ENCODE measurements at places on chromosomes 12 and 14.

GRCh38 chr12:79294590-79294989 lies 396.2 kb downstream of the PAWR start:
- no peak for DNase-seq

GRCh38 chr14:53310412-53310811 lies 157.3 kb upstream of the DDHD1 start:
- DNase-seq, result no peak

DNA sequence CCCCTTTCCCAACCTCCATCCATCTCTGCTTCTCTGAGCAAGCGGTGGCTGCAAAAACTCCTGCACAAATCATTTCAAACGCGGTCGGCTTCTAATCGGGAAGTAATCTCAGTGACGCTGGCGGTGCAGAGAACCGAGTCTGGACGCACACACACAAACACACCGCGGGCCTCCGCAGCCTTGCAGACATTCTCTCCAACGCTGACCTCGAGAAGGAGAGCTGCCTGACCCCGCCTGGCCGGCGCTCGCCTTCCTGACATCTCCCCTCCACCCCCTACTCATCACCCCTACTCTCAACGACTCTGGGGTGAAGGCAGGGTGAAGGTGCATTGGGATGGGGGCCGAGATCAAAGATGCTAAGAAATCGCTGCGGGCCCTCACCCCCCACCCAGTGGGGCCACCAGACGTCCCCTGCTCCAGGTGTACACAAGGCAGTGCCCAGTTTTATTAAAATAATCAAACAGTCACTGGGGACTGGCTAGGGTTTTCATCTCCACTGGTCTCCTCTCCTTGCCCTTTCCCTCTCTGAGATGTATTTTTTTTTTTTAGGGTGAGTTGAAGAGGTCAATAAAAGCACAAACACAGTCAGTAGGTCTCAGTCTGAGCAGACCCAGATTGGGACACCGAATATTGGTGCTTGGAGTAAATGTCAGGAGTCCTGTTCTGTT lies 506 bp upstream of the TBX5 start:
- no peak for DNase-seq

- no peak for DNase-seq
Measured at GRCh38 chr12:79262938-79263337, 398.4 kb downstream of the SYT1 start.

- no peak for DNase-seq
Measured at GRCh38 chr12:120370343-120371243, 1.6 kb upstream of the MSI1 start.

- DNase-seq, result no peak
Measured at GRCh38 chr12:54147186-54147585, 41.6 kb downstream of the SMUG1 start.

DNA sequence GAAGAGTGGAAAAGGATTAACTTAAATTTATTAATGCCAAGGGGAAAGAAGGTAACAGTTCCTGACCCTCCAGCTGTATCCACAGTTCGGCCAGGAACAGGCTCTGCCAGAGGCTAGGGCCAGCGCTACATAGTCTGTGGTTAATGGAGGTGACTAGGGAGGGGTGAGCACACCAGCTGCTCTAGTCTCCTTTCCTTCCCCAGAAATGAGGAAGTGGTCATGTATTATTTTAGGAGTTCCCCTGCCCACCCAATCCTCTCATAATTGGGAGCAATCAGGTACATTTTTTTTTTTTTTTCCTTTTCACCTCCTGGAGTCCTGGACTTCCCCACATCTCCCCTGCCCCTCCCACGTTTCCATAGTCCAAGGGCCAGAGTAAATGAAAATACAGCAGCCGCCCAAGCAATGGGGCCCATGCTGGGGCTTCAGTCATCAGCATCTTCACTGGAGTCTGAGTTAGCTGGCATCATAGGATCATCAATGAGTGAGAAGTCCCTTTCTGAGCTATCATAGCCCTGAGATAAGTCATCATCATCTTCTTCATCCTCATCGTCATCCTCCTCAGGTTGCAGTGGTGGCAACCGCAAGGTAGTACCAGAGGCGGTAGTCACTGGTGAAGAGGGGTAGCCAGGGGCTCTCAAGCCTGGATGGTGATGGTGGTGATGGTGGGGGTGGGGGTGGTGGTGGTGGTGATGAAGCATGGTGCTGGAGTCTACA lies 1.5 kb upstream of the SUPT16H start:
- no peak for DNase-seq

DNA sequence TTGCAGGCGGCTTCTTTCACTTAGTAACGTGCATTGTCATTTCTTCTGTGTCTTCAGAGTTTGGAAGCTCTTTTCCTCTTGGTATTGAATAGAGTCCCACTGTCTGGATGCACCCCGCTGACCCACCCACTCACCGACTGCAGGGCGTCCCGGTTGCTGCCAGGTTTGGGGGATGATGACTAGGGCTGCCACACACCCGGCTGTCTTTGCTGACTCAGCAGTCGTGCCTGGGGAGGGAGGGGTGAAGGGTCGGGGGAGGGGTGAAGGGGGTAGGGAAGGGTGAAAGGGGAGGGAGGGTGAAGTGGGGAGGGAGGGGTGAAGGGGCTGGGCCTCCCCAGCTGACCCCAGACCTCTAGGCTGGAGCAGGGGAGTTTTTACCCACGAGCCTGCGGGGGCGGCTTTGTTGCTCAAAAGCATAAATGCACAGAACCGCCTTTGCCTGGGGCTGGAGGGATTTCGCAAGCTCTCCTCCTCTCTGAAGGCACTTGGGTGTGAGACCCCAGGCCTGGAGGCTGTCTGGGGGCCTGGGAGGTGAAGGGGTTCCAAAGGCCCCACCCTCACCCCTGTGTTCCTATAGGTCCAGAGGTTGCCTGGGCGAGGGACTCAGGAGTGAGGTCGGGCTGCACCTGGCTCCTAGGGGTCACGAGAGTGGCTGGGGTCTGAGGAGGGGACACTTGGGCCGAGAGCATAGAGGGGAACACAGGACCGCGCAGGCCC lies 31.3 kb upstream of the ULK1 start:
- no peak for DNase-seq

DNA sequence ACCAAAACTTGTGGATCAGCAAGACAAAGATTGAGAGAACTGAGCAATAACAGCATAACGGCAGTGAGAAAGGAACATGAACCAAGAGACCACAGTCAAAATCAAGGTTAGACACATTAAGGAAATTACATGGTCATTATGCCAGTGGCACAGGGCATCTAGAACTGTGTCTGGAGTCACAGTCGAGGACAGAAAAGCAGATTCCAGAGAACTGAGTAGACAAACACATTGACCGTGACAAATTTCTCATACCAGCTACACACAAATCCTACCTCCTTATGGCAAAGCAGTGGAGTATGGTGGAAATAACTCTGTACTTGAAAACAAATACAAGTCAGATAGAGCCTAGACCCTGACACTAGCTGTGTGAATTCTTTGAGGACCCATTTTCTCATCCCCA lies 367.3 kb downstream of the DUSP6 start:
- no peak for DNase-seq

- DNase-seq, result no peak
Measured at GRCh38 chr12:108793756-108794441, 62.6 kb upstream of the CORO1C start.

- DNase-seq, result no peak
Measured at GRCh38 chr12:55705782-55706402, 1.8 kb downstream of the ITGA7 start.

GRCh38 chr12:51908876-51909592 lies 1.7 kb downstream of the ACVRL1 start:
- DNase-seq, result no peak

DNA sequence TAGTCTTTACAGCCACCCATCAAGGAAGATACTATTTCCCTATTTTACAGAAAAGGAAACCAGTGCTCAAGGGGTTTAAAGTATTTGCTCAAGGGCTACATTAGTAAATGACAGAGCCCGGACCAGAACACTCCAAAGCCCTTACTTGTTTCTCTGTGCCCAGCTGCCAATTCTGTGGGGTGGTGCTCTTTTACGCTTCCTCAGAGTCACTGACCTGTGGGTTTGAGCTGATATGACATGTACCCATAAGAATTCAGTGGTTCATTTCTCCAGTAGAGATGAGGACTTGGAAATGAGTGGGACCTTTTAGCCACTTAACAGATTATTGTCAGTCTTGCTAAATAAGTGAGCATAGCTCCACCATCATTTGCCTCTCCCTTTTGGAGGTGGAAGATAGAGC lies 37.4 kb upstream of the NKX2-8 start:
- DNase-seq, result no peak

- DNase-seq, result no peak
Measured at GRCh38 chr12:79658221-79658620, 32.5 kb downstream of the PAWR start.

DNA sequence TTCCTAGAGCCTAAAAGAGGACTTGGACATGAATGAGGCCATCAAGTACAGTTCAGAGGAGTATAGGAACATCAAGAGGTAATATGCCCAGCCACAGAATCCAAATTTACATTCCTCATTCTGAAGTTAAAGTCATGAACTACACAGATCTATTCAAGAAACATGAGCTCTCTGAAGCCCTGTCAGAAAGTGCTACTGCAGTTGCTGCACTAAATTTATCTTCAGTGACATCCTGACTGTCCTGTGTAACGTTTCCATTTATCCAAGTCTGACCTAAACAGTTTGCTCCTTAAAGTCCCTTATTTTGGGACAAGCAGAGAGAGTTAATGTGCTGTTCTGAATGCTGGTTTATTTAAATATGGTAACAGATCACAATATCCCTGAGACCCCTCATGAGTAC lies 28.2 kb downstream of the NEK9 start:
- no peak for DNase-seq

DNA sequence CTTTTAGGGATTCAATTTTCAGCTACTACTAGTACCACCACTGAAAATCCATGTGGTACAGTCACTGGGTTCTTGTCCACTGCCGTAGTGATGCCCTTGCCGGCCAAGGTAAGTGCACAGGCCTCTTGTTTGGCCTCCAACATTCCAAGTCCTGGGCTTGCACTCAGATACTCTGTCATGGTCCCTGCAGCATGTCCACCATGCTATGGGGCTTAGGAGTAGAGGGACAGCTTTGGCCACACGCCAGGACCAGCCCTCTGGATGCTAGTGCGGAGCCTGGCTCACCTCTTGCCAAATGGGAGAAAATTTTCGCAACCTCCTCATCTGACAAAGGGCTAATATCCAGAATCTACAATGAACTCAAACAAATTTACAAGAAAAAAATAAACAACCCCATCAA lies 38.6 kb upstream of the APPL2 start:
- DNase-seq, result no peak

DNA sequence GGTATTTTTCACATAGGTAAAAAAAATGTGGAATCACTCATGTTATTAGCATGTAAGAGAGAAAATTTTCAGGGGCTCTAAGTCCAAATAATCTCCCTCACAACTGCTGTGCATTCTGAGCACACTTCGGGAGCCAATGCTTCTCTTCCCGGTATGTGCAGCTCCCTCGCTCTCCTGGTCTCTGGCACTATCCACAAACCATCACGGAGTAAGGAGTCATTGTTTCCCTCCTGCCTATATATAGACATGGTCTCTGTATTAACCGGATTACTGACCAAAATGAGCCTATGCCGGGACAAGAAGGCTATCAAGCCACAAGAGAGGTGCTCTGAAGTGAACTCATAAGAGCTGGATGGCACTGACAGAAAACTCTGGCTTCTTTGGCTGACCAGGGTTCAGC lies 13.4 kb downstream of the HECTD4 start:
- no peak for DNase-seq

DNA sequence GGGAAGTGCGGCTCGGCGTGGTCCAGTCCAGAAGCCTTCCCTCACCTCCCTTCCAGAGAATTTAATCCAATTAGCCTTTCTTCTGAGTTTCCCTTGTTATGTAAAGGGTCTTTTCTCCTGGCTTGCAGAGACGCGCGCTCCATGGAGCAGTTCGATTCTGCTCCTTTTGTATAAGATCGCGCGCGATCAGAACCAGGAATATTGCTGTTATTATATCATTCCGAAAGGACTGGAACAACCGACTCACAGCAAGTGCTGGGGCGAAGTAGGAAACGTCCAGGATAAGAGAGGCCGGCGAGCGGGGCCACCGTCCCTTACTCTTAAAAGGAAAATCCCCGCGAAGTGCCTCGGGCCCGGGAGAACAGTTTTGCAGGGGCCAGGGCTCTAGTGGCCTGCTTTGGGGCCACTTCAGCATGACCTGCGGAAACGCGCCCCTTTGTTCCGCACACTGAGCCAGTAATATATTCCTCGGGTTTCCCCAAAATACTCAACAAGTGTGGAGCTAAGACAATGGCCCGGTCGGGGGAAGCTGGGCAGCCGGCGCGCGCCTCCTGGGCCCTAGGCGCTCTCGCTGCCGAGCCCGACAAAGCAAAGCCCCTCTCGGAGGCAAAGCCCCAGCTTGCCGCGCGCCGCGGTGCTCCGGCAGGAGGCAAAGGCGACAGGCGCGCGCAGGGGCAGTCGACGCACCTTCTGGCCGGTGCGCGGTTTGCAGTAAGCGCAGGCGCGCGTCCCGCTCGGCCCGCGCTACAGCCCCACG lies 2.9 kb downstream of the RFX4 start:
- peak; percentile 24 for DNase-seq

DNA sequence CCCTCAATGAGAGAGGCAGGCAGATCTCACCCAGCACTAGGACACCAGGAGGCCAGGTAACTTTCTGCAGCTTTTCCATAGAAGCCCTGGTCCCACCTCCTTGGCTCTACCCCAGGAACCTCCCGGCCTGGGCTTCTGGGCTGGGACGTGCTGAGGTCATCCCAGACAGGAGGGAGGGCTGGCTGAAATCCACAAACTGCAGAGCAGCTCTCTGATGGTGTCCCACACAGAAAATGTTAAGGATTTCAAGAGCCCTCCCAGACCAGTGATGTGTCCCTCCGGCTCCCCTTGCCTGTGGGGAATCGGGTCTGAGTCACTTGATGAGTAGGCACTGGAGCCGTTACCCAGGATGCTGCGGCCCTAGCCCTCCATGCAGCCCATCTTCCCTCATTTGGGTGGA lies 124.1 kb downstream of the ESRRB start:
- no peak for DNase-seq

DNA sequence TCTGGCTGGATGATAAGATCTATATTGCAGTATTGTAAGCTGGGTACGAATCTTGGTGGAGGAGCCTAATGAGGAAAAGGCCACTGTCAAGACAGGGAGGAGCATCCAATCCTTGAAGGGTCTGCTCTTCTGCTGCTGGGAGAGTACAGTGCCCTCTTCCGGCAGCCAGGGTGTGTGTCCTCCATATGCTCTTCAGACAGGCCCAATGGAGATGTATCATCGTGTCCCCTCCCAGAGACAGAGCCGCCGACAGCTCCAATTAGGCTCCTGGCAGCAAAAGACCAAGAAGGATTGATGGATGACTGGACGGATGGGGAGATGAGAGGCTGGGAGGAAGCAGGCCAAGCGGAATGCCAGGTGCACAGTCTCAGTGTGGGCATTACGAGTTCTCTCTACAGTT lies 51.6 kb upstream of the PIWIL1 start:
- no peak for DNase-seq
